Fibroblast of skin of scalp (primary cell): ENCODE measurements at places on chromosomes 4 and X.

GRCh38 chr4:14064984-14065383 lies 437.5 kb upstream of the BOD1L1 start:
- DNase-seq = no peak

DNA sequence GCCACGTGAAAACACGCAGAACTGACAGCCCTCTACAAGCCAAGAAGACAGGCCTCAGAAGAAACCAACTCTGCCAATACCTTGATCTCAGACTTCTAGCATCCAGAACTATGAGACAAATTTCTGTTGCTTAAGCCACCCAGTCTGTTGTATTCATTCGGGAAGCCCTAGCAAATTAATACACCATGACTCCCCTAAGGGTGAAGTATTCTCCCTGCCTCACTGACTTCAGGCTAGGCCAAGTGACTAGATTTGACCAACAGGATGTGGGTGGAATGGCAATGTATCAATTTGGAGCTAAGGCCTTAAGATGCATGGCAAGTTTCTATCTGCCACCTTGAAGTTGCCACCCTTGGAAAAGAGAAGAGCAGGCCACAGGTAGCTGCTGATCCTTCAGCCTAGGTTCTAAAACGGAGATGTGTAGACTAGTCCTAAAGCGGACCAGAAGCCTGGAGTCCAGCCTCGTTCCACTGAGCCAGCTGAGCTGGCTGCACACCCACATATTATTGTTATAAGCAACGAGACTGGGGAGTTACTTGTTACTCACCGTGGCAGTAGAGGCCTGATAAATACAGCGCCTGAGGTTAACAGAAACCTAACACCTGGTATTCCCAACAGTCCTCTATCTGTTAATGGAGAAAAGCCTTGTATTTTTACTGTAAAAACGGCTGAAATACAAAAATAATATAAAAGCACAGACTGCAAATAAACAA lies 16.4 kb downstream of the SCARB2 start:
- no peak for DNase-seq

GRCh38 chr4:94334476-94334875 lies 8.2 kb downstream of the HPGDS start:
- DNase-seq = no peak

DNA sequence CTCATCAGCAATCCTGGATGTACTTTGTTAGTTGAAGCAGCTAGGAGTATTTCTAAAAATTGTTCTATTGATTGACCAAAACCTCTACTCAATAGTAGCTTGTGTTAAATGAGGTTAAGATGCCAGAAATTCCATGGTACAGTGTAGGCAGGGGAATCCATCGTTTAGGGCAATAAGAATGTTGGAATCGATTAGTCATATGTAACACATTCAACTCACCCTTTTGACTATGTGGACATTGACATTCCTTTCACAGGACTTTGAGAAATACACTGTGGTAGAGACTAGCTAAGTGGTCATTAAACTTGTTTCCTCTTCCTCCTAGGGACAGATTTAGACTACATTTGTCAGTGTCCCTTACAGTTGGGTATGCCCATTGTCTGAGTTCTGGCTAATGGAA lies 40.2 kb downstream of the KDM5C start:
- DNase-seq = peak; percentile 81

DNA sequence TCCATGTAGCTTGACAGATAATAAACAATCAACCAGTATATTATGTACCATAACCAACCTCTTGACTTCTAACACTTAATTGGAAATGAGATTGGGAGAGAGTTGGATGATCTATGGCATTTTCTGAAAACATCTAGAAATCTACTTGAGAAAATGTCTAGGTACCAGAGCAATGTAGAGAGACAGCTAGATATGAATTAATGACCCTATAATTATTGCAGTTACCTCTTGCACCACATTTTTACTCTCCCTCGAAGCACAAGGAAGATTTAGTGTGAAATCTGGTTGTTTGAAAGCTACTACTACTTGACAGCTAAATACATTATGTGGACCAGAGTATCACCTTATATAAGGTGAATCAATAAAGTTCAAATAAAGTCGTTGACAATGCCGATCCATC lies 1534.4 kb upstream of the IGFBP7 start:
- no peak for DNase-seq

GRCh38 chrX:136953867-136954787 lies 73.6 kb upstream of the RBMX start:
- peak; percentile 72 for DNase-seq

GRCh38 chr4:184282251-184282713 lies 64.6 kb upstream of the ENPP6 start:
- DNase-seq = no peak

DNA sequence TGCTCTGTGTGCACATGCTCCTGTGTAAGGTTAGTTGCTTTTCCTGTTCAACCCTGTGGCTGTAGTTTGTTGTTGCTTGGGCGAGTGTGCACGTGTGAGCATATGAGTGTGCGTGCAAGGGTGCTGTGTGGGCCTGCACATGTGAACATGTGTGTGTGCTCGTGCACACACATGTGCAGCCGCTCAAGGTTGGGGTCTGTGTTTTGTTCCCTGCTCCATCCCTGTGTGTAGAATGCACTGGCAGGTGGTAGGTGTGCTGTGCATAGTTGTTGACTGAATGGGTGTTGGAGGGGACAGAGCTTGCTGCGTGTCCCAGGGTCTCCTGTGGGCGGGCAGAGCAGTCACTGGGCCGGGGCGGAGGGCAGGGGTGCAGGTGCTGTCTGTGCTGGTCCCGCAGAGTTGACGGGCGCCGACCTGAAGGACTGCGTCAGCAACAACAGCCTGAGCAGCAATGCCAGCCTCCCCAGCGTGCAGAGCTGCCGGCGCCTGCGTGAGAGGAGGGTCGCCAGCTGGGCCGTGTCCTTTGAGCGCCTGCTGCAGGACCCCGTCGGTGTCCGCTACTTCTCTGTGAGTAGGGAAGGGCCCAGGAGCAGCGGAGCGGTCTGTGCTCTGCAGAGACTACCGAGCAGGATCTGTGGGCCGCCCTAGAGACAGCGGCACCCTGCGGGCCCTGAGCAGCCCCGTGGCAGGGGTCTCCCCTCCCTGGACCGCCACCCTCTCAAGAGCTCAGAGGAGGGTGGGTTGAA lies 27.9 kb upstream of the HGFAC start:
- no peak for DNase-seq

GRCh38 chr4:112058433-112058832 lies 86.8 kb upstream of the FAM241A start:
- peak; percentile 40 for DNase-seq

- no peak for DNase-seq
These were observed 30.6 kb downstream of the HSD17B11 start for GRCh38 chr4:87360338-87360935.

GRCh38 chr4:84971319-84971932 lies 4.9 kb upstream of the WDFY3 start:
- DNase-seq = peak; percentile 67

- DNase-seq = no peak
These were observed 76.6 kb upstream of the QRFPR start for GRCh38 chr4:121457278-121457875.

DNA sequence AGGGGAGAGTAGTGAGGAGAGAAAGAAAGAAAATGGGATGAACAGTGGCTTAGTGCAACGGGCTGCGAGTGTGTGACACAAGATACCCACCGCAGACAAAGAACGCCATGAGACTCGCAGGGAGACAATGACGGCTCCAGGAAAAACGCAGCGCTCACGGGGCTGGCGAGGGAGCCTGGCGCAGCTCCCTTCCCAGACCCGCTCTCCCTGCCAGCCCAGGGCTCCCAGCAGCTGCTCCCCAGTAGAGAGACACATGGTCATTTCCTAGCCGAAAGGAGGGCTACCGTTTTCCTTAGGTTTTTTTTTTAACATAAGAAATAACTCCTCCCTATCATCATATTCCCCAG lies 149.5 kb downstream of the MAML3 start:
- peak; percentile 54 for DNase-seq

- peak; percentile 73 for DNase-seq
These were observed 241.7 kb upstream of the TEX13A start for GRCh38 chrX:105462186-105462585.

- peak; percentile 94 for DNase-seq
These were observed 1.4 kb upstream of the MAGED1 start for GRCh38 chrX:51891821-51892551.

DNA sequence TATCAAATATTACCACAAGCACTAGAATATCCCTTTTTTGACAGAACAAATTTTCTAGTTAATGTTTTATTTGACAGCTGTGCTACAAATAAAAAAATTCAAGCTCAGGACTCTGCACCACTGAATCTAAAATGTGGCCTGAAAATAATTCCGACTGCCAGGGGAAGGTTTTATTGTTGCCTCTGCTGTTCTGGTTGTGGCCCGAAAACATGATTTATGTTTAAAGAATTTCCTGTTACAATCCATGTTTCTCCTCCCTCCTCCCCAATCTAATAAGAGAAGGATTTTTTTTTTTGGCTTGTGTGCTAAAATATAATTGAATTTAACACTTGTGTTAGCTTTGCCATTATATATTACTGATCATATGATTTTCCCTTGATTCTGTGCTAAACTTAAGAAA lies 227.8 kb downstream of the DCLK2 start:
- peak; percentile 80 for DNase-seq
